ENCODE measurements at places on chromosomes 5 and 9.

- peak; percentile 38 for DNase-seq
These were observed 174.3 kb downstream of the PAPPA start for GRCh38 chr9:116327701-116328405.

DNA sequence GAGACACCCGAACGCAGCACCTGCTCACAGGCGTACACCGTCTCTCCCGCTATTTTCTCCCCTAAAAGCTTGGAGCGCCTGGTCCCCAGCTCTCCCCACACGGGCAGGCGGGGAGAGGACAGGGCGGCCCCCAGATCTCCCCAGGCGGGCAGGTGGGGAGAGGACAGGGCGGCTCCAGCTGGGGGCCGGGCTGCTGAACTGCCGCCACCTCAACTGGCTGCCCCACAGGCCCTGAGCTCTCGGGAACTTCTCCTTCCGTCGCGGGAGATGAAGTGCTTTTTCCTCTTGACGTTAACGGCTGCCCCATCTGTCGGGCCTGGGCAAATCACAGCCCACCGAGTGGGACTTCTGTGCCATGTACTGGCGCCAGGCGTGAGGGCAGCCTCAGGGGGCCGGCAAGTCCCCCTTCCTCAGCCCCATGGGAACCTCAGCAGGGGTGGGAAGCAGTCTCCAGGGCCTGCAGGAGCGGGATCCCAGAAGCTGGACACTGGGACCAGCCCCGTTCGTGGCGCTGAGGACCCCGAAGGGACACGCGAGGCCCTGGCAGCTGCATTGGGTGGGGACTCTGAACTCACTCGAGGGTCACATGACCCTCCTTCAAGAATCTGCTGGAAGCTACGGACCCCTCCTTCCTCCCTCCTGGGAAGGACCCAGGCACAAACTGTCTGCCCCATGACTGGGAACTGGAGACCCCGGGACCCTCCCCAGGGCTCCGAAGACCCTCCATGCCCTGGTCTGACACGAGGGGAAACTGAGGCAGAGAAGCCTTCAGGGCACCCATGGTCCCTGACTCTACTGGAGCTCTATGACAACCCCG lies 5.7 kb upstream of the EGFL7 start:
- DNase-seq: no peak

- DNase-seq: no peak
These were observed 8.2 kb downstream of the AP3B1 start for GRCh38 chr5:78286290-78286689.

GRCh38 chr9:32596096-32596865 lies 23.3 kb upstream of the NDUFB6 start:
- DNase-seq: no peak

DNA sequence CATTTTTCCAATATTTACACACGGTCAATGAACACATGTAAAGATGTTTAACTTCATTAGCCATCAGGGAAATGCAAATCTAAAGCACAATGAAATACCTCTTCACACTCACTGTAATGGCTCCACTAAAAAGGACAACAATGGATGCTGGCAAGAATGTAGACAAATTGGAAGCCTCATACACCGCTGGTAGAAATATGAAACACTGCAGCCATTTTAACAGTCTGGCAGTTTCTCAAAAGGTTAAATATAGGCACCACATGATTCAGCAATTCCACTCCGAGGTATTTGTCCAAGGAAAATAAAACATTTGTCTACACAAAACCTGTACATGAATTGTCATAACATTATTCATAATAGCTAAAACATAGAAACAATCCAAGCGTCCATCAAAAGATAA lies 20.0 kb downstream of the RNF145 start:
- DNase-seq: no peak

DNA sequence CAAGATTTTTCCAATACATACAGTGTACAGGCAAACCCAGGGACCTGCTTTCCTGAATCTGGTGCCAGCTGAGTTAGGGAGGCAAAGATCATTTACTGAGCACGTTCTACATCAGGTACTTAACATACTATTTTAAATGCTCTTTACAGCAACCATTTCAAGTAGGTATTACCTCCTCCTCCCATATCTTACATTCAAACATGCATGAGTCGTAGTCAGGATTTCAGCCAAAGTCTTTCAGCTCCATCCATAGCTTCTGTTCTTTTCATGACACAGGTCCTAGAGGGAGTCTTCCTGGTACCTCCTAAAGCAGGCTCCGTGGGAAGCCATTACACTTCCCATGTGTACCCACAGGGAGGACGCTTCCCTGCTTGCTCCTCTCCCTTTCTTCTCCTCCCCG lies 11.7 kb downstream of the KCNV2 start:
- no peak for DNase-seq

DNA sequence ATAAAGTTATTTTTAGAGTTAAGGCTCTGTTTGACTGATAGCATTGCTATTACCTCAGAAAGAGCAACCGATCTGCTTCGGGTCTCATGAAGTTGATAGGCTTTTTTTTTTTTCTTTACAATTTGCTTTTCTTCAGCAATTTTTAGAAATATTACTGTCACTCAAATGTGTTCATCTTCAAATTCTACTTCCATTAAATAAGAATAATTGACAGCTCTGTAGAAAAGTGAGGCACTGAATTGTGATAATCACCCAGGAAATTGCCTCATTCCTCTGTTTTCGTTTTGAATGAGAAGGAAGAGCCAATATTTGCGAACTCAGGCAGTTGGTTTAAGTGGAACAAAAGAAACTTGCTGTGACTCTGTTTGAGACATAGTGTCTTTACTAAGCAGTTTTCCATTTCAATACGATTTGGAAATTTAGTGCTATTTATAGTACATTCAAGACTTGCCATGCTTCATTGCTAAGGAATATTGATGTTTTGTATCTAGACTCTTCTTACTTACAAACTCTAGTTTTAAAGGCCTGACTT lies 700.5 kb upstream of the CDH10 start:
- no peak for DNase-seq

DNA sequence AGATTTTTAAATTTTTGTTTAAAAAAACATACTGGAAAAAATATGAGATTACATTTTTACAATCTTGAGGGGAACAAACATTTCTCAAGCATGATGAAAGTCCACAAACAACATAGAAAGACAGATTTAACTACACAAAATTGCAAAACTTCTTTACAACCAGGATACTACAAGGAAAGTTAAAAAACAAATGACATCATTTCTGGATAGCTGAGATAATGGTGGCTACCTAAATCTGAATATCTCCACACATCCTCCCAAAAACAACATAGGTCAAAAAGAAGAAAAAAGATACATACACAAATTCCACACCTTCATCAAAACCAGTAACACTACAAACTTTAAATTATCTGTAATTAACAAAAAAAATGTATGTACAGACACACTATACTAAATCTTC lies 120.8 kb upstream of the TNPO1 start:
- no peak for DNase-seq

GRCh38 chr5:168324859-168325630 lies 33.6 kb downstream of the WWC1 start:
- no peak for DNase-seq

DNA sequence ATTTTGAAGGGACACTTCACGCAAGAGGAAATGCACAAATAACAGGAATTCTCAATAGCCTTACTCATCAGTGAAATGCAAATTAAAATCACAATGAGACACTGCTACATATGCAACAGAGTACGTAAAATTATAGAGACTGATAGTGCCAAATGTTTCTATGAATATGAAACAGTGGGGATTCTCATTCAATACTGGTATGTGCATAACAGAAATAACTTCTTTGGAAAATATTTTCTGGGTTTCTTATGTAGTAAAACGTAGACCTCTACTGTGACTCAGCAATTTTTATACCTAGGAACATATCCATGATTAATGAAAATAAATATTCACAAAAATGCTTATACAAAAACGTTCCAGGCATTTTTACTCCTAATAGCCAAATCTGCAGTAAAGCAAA lies 1625.2 kb downstream of the MAT2B start:
- no peak for DNase-seq

GRCh38 chr5:11143456-11144267 lies 382.6 kb upstream of the DAP start:
- no peak for DNase-seq

GRCh38 chr9:126724226-126724625 lies 80.6 kb upstream of the ZBTB43 start:
- no peak for DNase-seq

DNA sequence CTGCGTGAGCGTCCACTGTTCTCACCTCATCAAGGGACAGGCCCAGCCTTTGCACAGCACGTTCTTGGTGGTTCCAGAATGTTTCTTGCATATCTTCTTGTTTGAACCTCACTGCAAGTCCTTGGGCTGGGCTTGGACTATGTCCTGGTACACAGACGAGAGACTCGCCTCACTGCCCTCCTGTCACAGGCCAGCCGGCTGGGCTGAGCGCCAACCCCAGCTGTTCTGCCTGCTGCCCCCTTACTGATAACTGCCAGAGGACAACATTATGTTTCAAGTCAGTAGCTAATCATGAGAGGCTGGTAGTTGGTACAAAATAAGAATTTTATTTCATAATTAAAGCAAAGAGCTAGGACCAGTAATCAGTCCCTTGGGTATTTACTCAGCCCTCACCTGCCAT lies 52.8 kb upstream of the LRRTM2 start:
- no peak for DNase-seq

DNA sequence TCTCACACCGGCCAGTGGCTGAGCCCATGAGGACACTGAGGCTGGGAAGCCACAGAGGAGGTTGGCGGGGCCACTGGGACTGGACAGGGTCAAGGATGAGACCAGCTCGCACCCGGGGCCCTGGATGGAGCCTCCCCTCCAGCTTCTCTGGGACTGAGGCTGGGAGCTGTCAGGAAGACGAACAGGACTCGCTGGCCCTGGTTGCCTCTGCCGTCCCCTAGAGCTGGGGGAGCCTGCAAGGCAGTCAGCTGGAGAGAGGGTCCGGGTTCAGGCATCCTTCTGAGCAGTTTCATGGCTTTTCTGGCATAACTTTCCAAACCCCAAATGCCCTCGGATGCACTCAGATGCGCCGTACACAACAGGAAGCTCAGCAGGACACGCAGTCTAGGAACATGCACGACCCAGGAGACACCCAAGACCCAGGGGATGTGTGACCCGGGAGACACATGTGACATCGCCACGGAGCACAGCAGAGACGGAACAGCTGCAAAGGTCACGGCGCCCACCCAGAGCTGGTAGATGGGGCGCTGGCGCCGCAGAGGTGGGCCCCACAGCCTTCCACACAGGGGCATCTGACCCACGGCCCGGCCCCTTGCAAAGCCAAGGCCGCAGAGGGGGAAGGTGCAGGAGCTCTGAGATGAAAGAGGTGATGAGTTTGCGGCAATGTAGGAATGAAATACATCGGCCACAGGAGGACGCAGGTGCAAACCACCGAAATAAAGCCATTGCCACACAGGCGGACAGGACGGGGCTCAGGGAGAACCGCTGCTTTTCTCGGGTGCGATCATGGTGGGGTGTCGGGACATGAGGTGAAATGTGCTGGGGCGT lies 17.1 kb downstream of the TPPP start:
- DNase-seq: no peak

GRCh38 chr5:151051066-151051930 lies 29.5 kb downstream of the TNIP1 start:
- peak; percentile 43 for DNase-seq

DNA sequence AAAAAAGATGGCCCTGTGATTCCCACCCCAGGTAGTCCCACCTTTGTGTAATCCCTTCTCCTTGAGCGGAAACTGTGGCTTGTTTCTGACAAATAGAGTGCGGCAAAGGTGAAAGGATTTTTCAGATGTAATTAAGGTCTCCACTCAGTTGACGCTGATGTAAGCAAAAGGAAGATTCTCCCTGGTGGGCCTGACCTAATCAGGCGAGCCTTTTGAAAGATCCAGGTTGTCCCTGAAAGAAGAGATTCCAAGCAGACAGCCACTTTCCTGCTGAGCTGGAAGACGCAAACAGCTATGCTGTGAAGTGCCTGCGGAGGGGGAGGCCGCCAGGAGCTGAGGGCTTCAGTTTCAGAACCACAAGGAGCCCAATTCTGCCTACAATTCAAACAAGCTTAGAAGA lies 24.1 kb downstream of the PTGES start:
- DNase-seq: no peak

- no peak for DNase-seq
These were observed 64.9 kb upstream of the ENTREP1 start for GRCh38 chr9:69260161-69260560.

DNA sequence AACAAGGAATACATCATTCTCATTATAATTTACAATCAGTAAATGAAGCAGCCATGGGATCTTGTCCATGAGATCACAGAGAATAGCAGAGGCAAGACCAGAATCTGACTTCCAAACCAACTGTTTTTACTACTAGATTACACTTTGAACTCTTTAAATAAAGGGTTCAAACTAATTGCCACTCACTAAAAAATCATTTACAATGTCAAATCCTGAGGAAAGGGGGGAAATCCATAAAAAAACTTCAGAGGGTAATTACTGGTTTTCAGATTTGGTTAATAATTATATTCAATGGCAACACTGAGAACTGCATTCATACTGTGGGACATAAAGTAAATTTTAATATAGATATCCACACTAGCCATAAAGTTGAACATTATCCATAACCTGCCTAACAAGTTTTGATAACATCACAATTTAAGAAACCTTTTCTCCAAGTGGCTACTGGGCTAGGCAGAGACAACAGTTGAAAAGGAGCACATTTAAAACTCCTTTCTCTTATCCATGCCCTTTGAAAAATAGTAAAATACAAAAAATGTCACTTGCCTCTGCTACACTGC lies 15.9 kb downstream of the PLPP1 start:
- no peak for DNase-seq

GRCh38 chr5:101292199-101292598 lies 389.1 kb upstream of the ST8SIA4 start:
- DNase-seq: no peak

GRCh38 chr5:55440188-55440646 lies 94.5 kb downstream of the PLPP1 start:
- no peak for DNase-seq

GRCh38 chr9:109482391-109482916 lies 15.7 kb downstream of the PTPN3 start:
- no peak for DNase-seq

GRCh38 chr9:25350011-25350410 lies 328.2 kb downstream of the TUSC1 start:
- DNase-seq: no peak

GRCh38 chr9:130898552-130898852 lies 1.9 kb upstream of the QRFP start:
- DNase-seq: no peak

- no peak for DNase-seq
These were observed 83.6 kb downstream of the ERMP1 start for GRCh38 chr9:5749306-5749705.

- DNase-seq: no peak
These were observed 89.9 kb downstream of the BARX1 start for GRCh38 chr9:93865245-93865644.
